AG09319 (cell line): ENCODE measurements at places on chromosomes 7 and 10.
A peak's percentile ranks its signal among the peaks of the same experiment; 100 is the strongest.

- DNase-seq = no peak
Observed at GRCh38 chr7:78047800-78048199, 249.2 kb downstream of the PHTF2 start.

GRCh38 chr10:102113261-102113955, 6.8 kb downstream of the LDB1 start:
- DNase-seq = no peak

DNA sequence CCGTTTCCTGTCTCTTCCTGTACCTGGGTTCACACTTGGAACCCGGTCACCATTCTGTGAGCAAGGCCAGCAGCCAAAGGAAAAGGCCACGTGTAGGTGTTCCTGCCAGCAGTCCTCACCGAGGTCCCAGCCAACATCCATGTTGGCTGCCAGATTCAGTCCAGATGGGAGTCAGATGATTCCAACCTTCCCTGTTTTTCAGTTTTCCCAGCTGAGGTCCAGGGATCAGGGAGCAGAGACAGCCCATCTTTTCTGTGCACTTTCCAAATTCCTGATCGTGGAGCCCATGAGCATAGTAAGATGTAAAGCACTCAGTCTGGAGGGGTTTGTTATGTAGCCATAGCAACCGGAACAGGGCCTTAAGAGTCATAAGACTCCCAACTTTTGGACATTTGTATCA, 3.9 kb upstream of the PVRIG start:
- no peak for DNase-seq

DNA sequence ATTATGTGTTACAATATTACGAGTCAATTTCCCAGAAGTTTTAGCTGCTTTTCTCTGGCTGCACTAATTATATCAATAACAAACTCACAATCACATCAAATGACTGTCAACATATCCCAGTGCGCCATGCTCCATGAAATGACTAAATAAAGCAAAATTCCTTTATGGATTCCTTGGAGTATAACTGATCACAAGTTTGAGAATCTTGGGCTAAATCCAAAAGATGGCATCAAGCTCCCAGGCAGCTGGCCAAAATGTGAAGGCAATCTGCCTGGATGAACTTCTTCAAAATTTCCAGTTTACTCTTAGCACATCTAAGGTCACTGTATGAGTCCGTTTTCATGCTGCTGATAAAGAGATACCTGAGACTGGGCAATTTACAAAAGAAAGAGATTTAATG, 210.8 kb downstream of the CCSER2 start:
- peak; percentile 14 for DNase-seq

DNA sequence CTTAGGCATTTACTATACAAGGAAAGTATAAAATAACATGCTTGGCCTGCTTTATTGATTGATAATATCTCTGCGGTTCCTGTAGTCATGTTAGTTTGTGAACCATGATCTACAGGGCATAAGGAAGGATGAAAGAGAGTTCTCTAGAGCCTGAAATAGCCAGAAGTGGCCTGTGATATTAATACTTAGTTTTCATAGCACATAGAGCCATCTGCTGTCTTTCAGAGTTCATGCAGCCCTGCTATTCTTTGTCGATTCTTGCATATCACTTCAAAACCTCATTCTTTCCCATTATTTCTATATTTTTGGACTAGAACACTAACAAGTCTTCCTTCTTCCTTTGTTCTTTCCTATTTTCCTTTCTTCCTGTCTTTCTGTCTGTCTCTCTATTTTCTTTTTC, 26.4 kb upstream of the PRKG1 start:
- DNase-seq = no peak

- no peak for DNase-seq
Observed at GRCh38 chr7:1137517-1138167, 22.4 kb downstream of the ZFAND2A start.

DNA sequence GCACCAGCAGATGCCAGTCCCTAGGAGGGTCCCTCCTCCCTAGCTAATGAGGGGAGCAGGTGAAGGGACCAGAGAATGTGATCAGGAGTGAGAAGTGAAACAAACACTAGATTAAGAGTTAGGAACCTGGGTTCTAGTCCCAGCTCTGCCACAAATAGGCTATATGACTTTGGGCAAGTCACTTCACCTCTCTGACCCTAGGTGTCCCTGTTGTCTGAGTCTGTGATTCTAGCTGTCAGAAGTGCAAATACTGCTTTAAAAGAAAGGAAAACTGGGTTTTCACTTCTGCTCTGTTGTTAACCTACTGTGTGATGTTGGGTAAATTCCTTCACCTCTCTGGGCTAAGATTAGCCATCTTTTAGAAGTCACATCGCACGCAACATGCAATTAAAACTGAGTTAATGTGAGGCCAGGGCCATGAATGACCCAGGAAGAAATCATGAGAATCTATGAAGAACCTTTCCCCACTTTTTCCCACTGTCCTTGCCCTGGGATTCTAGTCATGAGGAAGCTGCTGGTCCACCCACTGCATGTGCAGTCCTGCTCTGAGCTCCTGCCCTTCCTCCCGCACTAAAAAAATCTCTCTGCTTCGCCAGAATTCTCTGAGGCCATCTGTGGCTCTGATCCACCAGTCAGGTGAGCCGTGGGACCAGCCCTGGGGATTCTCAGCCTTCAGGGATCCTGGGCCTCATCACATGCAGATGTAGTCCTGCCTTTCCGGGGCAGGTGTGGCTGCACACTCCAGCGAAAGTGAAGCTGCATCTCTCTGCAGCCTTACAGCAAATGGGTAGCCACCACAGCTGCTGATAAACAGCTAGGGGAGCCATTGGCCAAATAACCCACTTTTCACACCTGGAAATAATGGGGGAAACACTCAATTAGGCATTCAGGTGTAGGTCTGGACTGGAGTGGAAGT, 181.7 kb downstream of the PLXNA4 start:
- DNase-seq = no peak

DNA sequence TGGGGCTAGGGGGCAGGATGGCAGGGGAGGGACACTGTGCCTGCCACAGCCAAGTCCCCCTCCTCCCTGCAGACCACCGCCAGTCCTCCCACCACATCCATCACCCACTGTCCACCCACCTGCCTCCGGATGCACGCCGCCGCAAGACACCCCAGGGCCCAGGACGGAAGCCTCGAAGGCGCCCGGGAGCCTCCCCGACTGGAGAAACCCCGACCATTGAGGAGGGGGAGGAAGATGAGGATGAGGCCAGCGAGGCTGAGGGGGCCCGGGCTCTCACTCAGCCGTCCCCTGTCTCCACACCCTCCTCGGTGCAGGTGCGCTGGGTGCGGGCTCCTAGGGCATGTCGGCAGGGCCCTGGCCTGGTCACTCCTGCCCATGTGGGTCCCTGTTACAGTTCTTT, 5.1 kb downstream of the SLC4A2 start:
- no peak for DNase-seq

DNA sequence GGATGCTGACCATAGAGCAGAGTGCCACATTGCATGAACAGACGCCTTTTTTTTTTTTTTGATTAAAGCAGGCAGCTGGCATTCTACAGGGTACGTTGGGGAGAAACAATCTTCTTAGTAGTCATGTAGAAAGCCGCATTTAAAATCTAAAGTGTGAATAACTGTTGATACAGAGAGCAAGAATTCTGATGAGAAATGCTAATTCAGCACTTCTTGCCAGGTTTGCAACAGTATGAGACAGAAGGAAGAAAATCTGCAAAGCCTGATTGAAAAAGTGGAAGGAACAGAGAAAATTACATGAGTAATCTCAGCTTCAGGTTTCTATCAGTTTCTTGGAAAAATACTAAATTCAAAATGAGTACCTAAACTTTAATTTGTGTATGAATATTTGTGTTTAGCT, 232.7 kb upstream of the CHRM2 start:
- no peak for DNase-seq
